NCI-H526 (cell line): ENCODE measurements at places on chromosomes 7 and 10.
A peak's percentile ranks its signal among the peaks of the same experiment; 100 is the strongest.

- no peak for DNase-seq
Observed at GRCh38 chr7:87316097-87316700, 29.3 kb upstream of the CROT start.

DNA sequence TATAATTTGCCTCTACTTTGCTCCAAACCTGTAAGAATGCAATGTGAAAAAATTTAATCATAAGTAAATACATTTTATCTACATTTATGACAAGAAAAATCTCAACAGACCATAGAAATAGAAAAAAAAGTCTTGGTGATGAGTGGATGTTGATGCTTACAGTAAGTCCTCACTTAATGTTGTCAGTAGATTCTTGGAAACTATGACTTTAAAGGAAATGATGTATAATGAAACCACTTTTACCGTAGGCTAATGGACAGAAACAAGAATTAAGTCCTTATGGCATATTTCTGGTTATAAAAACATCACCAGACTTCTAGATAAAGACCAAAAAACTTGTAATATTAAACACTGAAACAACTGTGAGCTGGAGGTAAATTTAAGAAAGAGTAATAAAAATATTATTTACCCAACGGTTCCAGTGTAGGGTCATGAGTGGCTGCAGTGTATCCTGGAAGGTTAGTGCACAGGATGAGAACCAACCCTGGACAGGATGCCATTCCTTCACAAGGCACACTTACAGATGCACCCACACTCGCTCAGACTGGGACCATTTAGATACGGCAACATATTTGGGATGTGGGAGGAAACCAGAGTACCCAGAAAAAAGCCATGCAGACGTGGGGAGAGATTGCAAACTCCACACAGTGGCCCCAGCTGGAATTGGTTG lies 76.3 kb downstream of the GLCCI1 start:
- DNase-seq, result no peak

- DNase-seq, result no peak
Observed at GRCh38 chr10:4276151-4276550, 491.1 kb upstream of the KLF6 start.

DNA sequence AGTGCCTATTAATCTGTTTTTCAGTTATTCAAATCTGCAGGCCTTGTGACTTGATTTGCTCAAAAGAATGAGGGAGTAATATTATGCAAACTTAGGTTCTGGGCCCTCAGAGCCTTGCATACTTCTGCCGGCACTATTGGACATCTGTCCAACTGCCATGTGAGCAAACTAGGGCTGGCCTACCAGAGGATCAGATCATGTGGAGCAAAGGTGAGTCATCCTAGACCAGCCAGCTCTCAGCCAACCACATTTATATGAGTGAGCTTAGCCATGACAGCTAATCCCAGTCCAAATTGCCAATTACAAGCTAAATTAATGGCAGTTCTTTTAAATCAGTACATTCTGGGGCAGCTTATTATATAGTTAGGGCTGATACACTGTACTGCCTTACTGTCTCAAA lies 69.6 kb downstream of the SDHAF3 start:
- peak; percentile 44 for DNase-seq

GRCh38 chr7:16934722-16935340 lies 53.0 kb upstream of the AGR3 start:
- DNase-seq, result no peak

DNA sequence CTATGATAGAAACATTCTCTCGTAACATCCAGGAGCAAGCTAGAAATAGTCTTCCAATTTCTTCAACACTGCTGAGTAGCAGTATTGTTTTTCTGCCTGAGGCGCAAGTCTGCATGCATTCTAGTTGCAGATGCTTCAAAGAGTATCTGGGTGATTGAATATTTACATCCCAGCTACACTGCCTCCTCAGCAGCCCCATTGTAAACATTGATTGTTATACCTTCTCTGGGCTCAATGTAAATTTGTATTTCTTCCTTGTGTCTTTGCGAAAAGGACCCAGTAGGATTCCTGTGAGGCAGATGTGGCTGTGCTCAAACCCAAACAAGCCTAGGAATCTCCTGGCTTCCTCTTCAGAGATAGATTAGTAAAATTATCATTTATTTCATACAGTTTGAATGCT lies 320.7 kb downstream of the CDC14C start:
- DNase-seq, result no peak

- DNase-seq, result no peak
Observed at GRCh38 chr10:127523476-127523875, 25.6 kb upstream of the NPS start.

DNA sequence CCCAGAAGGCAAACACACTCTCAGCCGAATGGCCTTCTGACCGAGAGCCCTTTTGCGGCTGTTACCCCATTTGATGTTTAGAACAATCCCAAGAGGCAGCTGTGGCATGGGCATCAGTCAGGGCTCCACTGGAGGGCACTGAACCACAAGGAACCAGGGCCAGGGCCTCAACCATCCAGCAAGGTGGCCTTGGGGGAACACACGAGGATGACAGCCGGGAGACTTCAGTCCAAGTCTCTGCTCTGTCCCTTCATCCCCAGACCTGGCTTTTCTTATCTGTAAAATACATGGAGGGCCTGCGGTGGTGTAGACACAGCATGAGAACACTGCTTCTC lies 63.6 kb upstream of the INSIG1 start:
- DNase-seq, result no peak

DNA sequence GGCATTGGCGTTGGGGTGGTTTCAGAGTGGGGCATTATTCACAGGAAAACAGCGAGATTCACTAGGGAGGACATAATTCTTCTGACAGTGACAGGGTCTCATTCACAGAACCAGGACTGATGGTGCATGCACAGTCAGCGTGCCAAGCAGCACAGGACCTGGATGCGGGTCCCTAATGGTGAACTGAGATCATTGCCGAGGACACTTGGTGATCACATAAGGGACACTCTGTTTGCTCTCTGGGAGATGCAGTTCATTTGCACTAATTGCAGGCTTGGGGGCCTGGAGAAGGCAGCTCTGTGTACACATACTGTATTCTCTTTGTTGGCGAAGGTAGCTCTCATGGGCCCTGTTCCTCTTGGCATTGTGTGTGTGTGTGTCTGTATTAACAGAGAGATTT lies 716.1 kb downstream of the PHTF2 start:
- DNase-seq, result peak; percentile 81

DNA sequence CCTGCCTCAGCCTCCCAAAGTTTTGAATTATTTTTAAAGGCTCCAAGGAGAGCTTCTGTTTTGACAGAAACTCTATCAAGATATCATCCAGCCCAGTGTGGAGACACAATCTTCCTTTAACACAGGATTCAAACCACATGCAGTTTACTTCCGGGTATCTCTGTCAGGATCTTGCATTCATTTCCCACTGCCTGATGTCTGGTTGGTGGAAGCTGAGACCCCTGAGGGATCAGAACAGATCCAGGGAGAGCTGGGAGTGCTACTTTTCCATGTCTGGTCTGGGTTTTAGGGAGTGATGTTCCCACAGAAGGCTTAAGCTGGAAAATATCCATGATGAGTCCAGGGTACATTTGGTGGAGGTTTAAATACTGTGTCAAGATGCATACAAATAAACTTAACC lies 16.7 kb downstream of the PTPRE start:
- DNase-seq, result no peak

DNA sequence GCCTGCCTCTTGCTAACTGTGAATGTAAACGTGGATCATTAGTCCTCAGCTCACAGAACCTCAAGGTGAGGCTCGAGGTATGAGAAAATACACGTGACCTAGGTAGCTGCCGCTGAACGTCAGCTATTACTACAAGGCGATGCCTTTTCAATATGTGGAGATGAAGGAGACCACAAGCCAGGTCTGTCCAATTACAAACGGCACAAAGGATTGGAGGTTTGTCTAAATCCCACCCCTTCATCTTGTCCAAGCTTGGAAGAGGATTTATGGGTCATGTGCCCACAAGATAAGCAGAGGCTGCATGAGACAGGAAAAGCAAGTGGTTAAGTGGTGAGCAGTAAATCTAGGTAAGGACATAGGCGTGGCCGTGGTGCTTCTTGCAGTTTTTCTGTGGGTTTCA lies 3.4 kb downstream of the H2BK1 start:
- DNase-seq, result no peak

DNA sequence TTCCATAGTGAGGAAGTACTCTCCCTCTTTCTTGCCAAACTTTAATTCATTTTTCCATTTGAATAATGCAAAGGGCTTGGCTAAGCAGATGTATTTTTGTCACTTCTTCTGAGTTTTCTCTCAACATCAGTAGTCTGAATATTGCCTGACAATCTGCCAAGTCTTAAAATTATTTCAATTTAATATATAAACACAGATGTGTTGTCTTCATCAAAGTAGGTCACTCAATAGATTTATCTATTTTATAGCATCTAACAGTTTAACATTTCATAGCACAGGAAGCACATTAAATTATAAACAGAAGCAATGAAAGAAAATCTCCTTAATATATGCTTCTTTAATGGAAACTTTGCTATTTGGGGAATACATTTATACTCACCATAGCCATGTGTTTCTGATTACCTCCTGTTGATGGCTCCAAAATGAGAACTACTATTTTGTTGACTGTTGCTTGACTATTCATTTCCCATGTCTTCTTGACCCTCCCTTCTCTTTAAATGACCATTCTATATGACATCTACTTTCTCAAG lies 4.5 kb downstream of the CPED1 start:
- DNase-seq, result no peak

- no peak for DNase-seq
Observed at GRCh38 chr10:125029584-125030242, 87.8 kb downstream of the ZRANB1 start.

GRCh38 chr7:75905785-75906604 lies 9.0 kb upstream of the POR start:
- DNase-seq, result no peak

- no peak for DNase-seq
Observed at GRCh38 chr7:73992101-73992562, 35.8 kb upstream of the ELN start.

- no peak for DNase-seq
Observed at GRCh38 chr7:84047085-84047484, 147.5 kb downstream of the SEMA3A start.

GRCh38 chr10:114683162-114683561 lies 25.1 kb upstream of the ABLIM1 start:
- no peak for DNase-seq

- DNase-seq, result no peak
Observed at GRCh38 chr7:38629651-38630510, 1.3 kb downstream of the AMPH start.

GRCh38 chr7:6012355-6013104 lies 3.5 kb downstream of the AIMP2 start:
- no peak for DNase-seq

GRCh38 chr10:69418052-69418752 lies 1.5 kb upstream of the TACR2 start:
- DNase-seq, result no peak

- no peak for DNase-seq
Observed at GRCh38 chr10:29063806-29064644, 224.8 kb upstream of the LYZL1 start.

- no peak for DNase-seq
Observed at GRCh38 chr7:42029405-42029804, 207.6 kb downstream of the GLI3 start.

DNA sequence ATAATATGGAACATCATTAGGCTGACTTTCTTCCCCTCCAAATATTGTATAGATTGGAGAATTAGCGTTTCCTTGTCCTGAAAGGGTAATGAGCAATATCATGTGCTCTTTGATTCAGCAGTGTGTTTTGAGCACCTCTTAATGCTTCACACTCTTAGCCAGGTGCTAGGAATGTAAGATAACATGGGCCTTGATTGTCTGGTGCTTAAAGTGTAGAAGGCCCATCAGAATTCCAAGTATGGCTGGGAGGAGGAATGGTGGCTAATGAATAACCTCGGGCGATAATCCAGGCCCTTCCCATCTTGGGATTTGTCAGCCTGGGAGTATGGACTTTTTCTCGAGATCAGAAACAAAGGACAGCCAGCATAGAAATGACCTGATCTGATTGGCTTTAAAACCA lies 8.6 kb downstream of the TSPAN13 start:
- DNase-seq, result no peak

GRCh38 chr7:139989366-139990141 lies 73.2 kb downstream of the PARP12 start:
- no peak for DNase-seq

DNA sequence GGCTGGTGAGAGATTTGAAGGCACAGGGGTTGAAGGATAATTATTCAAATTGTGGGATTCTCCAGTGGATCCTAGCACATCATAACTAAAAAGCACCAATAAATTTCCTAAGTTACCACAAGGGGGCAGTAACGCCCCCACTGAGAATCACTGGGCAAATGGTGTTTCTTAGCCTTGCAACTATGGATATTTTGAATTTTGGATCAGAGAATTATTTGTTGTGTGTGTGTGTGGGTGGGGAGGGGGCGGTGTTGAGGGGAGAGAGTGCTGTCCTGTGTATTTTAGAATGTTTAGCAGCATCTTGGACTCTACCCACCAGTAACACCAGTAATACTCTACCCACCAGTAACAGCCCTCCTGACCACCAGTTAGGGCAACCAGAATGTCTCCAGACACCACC lies 63.3 kb upstream of the PRKG1 start:
- peak; percentile 3 for DNase-seq

- no peak for DNase-seq
Observed at GRCh38 chr10:70744617-70745143, 40.5 kb downstream of the TBATA start.

GRCh38 chr10:12393831-12394230 lies 44.5 kb downstream of the CAMK1D start:
- no peak for DNase-seq

DNA sequence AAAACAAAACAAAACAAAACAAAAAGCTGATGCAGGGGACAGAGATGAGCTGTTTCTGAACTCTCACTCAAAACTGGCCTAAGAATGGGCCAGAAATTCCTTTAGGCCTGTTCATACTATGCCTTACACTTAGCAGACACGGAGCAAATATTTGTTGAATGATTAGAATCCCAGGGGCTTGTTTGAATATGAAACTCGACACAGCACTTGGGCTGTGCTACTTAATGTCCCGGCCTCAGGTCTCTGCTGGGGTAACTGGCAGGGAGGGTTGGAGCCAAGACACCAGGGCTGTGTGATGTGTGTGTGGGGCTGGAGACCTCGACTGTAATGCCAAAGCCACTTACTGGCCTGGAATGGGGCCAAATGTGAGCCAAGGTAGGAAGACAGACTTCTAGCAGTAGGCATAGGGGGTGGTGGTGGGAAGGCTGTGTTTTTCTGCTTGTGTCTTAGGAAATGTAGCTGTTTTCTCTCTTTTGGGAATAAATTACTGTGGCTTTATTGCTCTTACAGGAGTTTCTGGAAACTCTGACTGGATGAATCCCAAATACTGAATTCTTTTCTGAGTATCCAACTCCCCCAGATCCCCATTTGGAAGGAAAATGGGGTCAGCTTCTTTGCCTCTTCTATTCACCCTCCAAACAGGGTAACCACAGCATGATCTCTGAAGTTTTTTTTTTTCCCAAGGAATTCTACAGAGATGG lies 66.7 kb downstream of the EMX2 start:
- peak; percentile 57 for DNase-seq

- DNase-seq, result no peak
Observed at GRCh38 chr10:104688251-104689042, 47.4 kb downstream of the SORCS3 start.

- DNase-seq, result no peak
Observed at GRCh38 chr7:117669818-117670217, 190.0 kb downstream of the CFTR start.
